ENCODE measurements at places on chromosomes 1 and 21.

- DNase-seq, result no peak
Observed at GRCh38 chr1:94971491-94971924, 44.6 kb upstream of the CNN3 start.

- DNase-seq, result no peak
Observed at GRCh38 chr1:112575154-112575804, 43.7 kb downstream of the ST7L start.

GRCh38 chr1:58811303-58811702, 27.5 kb upstream of the JUN start:
- no peak for DNase-seq

DNA sequence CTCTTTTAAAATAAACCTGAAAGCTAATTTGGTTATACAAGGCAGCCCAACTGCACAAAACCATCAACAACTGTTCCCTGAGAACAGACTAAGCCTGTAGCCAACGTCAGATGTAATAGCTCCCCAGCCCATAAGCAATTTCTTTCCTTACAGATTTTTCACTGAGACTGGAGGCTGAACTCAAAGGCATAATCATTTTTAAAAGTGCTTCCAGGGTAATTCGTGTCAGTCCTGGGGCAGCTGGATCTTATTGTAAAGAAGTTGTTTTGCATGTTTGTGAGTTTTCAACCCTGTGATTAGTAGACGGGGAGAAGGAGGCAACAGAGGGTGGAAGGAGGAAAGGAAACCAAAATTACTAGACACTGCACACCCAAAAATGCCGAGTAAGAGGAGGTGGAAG, 3.2 kb downstream of the DPT start:
- DNase-seq, result no peak

GRCh38 chr1:53616927-53617326, 122.0 kb downstream of the GLIS1 start:
- peak; percentile 41 for DNase-seq

GRCh38 chr1:42779725-42780124, 5.1 kb upstream of the TMEM269 start:
- DNase-seq, result no peak
